ENCODE measurements at places on chromosomes 3 and 15.
A peak's percentile ranks its signal among the peaks of the same experiment; 100 is the strongest.

- no peak overlapping the region for H3K4me3 ChIP-seq
- no peak overlapping the region for H3K27ac ChIP-seq
- no peak for DNase-seq
- no peaks in the 10 kb centered on the region for H3K4me1 ChIP-seq
These were observed 231.6 kb upstream of the AGTR1 start for GRCh38 chr3:148466143-148466542.

- H3K27me3 ChIP-seq = no peaks in the 10 kb centered on the region
- H3K36me3 ChIP-seq = peaks cover 19% of the 10 kb centered on the region
- no peak overlapping the region for H3K27ac ChIP-seq
- no peak overlapping the region for H3K4me3 ChIP-seq
These were observed 47.9 kb downstream of the KLF13 start for GRCh38 chr15:31374489-31374888.

GRCh38 chr15:54917312-54917711 is 279.4 kb downstream of the RSL24D1 start:
- no peaks in the 10 kb centered on the region for H3K4me1 ChIP-seq
- no peaks in the 10 kb centered on the region for H3K27me3 ChIP-seq
- no peak overlapping the region for H3K4me3 ChIP-seq
- DNase-seq = no peak

DNA sequence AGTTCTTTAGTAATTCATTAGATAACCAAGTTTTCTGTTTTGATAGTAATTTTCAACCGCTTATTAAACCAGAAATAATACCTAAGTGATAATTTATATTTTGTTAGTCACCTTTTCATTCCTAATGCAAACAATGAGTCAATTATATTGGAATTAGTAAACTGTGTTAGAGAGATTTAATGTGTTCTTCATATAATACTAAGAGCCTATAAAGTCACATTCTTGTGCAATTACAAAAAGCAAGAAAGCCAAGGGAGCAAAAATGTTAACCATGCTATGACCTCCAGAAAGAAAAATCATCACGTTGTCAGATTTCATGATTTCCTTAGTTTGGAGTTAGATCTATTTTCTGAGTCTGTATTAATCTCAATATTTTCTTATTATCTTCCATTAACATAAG is 108.8 kb upstream of the SAMMSON start:
- no peak overlapping the region for H3K27ac ChIP-seq
- DNase-seq = no peak
- H3K4me1 ChIP-seq = no peaks in the 10 kb centered on the region
- no peaks in the 10 kb centered on the region for H3K36me3 ChIP-seq

GRCh38 chr3:28841441-28841840 is 439.4 kb upstream of the RBMS3 start:
- H3K36me3 ChIP-seq = no peaks in the 10 kb centered on the region
- H3K4me1 ChIP-seq = no peaks in the 10 kb centered on the region
- H3K4me3 ChIP-seq = no peak overlapping the region
- H3K27ac ChIP-seq = no peak overlapping the region
- H3K27me3 ChIP-seq = no peaks in the 10 kb centered on the region

GRCh38 chr15:56242576-56243162 is 1.0 kb downstream of the RFX7 start:
- peak overlapping the region; percentile 89 for H3K4me3 ChIP-seq
- H3K36me3 ChIP-seq = peaks cover 2% of the 10 kb centered on the region
- no peak for DNase-seq
- H3K27ac ChIP-seq = no peak overlapping the region
- peaks cover 3% of the 10 kb centered on the region for H3K4me1 ChIP-seq

DNA sequence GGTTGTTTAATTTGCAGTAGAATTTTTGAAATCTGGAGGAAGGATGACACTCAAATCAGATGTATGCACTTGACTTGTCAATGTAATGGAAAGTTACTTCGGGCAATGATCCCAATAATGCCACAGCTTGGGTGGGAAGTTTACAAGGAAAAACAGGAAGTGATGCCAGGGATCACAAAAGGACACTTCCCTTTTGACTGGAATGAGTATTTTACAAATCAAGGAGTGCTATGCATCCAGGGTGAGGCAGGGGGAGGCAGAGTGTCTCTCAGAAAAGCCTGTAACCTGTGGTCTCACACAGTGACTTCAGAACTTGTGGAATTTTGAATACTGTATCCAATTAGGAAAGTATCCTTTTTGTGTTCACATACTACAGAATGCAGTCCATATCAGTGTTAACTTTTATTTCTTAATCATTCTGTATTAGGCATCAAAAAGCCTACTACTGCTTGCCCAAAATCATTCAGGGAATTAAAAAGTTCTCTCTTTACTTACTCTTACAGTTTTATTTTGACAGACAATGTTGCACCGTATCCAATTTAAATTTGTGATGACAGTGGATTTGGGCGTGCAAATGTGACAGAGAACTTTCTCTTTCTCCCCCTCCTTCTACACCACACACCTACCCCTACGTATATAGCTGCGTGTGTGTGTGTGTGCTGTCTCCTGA is 445.1 kb downstream of the MECOM start:
- H3K4me3 ChIP-seq = no peak overlapping the region
- no peaks in the 10 kb centered on the region for H3K4me1 ChIP-seq
- no peaks in the 10 kb centered on the region for H3K27me3 ChIP-seq
- H3K27ac ChIP-seq = no peak overlapping the region
- no peaks in the 10 kb centered on the region for H3K36me3 ChIP-seq

GRCh38 chr15:100869151-100869999 is 10.3 kb upstream of the ALDH1A3 start:
- no peaks in the 10 kb centered on the region for H3K36me3 ChIP-seq
- peak; percentile 40 for DNase-seq
- H3K4me1 ChIP-seq = no peaks in the 10 kb centered on the region
- no peak overlapping the region for H3K27ac ChIP-seq
- H3K27me3 ChIP-seq = no peaks in the 10 kb centered on the region

GRCh38 chr3:56556908-56557830 is at the start of gene CCDC66:
CCDC66 (plus strand) TSS chr3:56557175; CDS start chr3:56557243, 68 bp downstream.
- peaks cover 3% of the 10 kb centered on the region for H3K36me3 ChIP-seq
- H3K4me1 ChIP-seq = no peaks in the 10 kb centered on the region

DNA sequence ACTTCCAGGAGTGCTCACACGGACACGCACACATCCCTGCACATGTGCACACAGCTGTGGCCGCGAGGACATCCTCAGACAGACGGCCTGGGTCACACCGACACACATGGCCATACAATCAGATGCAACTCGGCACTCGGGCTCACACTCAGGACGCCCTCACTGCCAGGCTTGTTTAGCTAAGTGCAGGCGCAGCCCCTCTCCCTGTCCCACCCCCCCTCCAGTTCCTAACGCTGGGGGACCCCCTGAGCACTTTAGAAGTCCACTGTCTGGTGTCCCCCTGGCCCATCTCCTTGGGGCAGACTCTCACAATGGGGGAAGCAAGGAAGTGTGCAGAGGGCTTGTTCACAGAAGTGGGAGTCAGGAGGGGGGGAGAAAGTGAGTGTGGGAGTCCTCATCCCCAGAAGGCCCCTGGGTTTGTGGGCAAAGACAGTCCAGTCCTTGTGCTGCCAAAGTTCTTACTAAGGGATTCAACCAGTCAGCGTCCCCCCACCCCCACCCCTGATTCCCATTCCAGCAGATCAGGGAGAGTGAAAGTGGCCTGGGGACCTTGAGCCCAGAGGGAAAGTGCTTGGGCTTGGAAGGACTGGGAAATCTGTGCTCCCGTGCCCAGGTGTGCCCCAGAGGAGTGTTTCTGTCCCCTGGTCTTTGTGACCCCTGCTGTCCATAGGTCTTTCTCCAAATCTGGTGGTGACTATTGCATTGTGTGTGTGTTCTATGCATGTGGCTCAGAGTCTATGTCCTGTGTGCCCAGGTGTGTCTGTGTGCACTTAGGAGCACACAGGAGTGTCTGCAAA is 767 bp upstream of the GATA2 start:
- peaks cover 29% of the 10 kb centered on the region for H3K4me1 ChIP-seq
- H3K36me3 ChIP-seq = peaks cover 19% of the 10 kb centered on the region
- no peak overlapping the region for H3K27ac ChIP-seq

GRCh38 chr3:8500989-8501370 is 643 bp upstream of the LMCD1 start:
- peak overlapping the region; percentile 91 for H3K27ac ChIP-seq
- H3K27me3 ChIP-seq = no peaks in the 10 kb centered on the region
- H3K4me1 ChIP-seq = peaks cover 24% of the 10 kb centered on the region
- H3K36me3 ChIP-seq = peaks cover 3% of the 10 kb centered on the region

DNA sequence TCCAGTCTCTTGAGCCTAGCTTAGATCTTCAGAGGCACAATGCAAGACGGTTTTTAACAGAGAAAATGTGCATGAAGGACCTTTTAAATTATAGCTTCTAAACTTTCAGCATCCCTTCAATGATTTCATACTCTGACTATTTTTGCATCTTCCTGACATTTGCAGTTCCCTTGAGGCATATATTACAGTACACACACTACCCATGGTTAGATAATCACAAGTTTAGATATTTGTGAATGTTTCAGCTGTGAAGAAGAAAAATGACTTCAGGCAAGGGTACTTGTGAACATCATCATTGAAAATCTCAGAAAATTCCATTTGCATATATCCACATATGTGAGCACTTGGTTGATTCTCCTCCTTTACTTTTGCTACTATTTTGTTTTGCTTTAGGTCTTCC is 341.5 kb downstream of the ROBO2 start:
- no peaks in the 10 kb centered on the region for H3K36me3 ChIP-seq
- H3K27ac ChIP-seq = no peak overlapping the region
- H3K4me1 ChIP-seq = no peaks in the 10 kb centered on the region
- H3K4me3 ChIP-seq = no peak overlapping the region
- no peaks in the 10 kb centered on the region for H3K27me3 ChIP-seq

DNA sequence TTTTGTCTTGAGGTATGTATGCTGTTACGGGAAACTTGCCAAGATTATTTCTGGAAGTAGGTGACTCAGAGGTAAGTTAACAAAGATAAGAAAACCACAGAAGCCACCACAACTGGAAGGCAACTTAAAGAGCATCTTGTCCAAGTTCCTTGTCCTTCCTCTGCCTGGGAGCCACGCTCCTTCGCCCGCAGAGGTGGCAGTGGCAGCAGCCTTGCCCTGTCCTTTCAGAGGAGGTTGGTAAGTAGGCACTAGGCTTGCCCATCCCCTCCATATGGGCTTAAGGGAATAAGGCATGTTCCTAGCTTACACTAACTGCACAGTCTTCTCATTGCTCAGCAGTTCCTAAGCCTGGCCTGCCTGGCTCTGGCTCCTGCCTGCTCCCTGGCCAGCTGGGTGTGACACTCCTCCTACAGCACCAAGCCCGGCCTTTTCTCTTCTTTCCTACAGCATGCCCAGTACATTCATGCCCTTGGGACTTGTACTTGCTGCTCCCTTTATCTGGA is 48.0 kb upstream of the RAB6B start:
- H3K4me1 ChIP-seq = peaks cover 8% of the 10 kb centered on the region
- no peaks in the 10 kb centered on the region for H3K27me3 ChIP-seq
- peak; percentile 42 for DNase-seq
- H3K36me3 ChIP-seq = peaks cover 88% of the 10 kb centered on the region
- no peak overlapping the region for H3K27ac ChIP-seq

GRCh38 chr3:10804183-10804648 is 11.8 kb upstream of the SLC6A11 start:
- no peaks in the 10 kb centered on the region for H3K4me1 ChIP-seq
- no peaks in the 10 kb centered on the region for H3K36me3 ChIP-seq
- H3K27me3 ChIP-seq = no peaks in the 10 kb centered on the region
- no peak overlapping the region for H3K27ac ChIP-seq
- peak; percentile 90 for DNase-seq

DNA sequence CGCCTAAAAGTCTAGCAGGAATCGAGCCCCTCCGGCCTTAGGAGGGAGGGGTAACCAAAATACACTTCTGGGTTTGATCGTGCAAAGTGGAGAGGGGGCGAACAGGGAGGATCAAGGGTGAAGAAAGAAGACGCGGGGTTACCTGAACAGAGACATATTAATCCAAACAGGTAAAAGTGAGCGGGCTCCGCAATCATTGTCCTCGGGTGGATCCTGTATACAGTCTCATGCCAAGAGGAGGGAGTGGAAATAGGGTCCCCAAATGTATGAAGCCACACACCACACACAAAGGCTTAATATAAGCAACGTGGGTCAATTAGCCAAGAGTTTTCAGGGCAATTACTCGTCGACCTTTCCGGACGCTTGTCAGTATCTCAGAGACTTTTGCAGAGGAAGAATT is 749.5 kb downstream of the ROBO1 start:
- H3K36me3 ChIP-seq = no peaks in the 10 kb centered on the region
- no peak for DNase-seq
- peak overlapping the region; percentile 93 for H3K4me3 ChIP-seq
- peak overlapping the region; percentile 98 for H3K27ac ChIP-seq

DNA sequence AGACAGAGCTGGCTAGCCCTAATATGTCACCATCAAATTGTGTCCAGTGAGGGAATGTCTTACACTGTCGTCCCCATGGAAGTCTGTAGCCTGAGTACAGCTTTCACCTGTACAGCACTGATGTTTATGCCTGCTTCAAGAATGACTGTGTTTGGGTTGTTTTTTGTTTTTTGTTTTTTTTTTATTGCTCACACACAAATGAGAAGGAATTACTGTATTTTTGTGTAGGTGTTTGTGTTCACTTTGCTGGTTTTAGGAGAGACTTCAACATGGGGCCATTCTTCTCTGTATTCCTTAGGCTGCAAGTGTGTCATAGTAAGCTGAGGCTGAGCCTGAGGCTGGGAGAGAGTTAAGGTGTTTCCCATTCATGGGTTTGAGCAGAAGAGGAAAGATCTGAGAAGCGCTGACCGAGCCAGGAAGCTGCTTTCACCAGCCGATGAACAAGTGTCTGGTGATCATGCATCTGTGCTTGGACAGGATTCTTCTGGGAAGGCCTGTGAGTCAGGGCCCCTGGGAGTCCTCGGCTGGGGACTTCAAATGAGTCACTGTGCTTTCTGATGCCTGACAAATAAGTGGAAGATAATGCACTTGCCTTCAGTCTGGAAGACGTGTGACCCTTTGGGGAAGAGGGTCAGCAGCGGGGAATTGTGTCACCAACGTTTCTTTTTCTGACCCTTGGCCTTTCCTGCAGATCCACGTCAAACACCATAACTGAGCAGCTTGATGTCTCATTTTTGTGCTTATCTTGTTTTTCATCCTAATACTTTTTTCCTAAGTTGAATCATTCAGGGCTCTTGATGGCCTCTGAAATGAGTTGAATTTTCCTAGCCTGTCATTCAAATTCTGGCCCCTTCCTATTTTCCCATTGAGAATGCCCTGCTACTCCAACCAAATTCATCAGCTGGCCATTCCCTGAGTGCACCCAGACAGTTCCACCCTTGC is 36.7 kb upstream of the ZBTB38 start:
- H3K27ac ChIP-seq = peak overlapping the region; percentile 36
- H3K27me3 ChIP-seq = no peaks in the 10 kb centered on the region
- H3K4me3 ChIP-seq = no peak overlapping the region
- no peaks in the 10 kb centered on the region for H3K36me3 ChIP-seq
- peak; percentile 80 for DNase-seq
- peaks cover 11% of the 10 kb centered on the region for H3K4me1 ChIP-seq

Measured in trophoblast cell (in vitro differentiated cells and primary cell).